ENCODE measurements at places on chromosomes 12 and 14.

DNA sequence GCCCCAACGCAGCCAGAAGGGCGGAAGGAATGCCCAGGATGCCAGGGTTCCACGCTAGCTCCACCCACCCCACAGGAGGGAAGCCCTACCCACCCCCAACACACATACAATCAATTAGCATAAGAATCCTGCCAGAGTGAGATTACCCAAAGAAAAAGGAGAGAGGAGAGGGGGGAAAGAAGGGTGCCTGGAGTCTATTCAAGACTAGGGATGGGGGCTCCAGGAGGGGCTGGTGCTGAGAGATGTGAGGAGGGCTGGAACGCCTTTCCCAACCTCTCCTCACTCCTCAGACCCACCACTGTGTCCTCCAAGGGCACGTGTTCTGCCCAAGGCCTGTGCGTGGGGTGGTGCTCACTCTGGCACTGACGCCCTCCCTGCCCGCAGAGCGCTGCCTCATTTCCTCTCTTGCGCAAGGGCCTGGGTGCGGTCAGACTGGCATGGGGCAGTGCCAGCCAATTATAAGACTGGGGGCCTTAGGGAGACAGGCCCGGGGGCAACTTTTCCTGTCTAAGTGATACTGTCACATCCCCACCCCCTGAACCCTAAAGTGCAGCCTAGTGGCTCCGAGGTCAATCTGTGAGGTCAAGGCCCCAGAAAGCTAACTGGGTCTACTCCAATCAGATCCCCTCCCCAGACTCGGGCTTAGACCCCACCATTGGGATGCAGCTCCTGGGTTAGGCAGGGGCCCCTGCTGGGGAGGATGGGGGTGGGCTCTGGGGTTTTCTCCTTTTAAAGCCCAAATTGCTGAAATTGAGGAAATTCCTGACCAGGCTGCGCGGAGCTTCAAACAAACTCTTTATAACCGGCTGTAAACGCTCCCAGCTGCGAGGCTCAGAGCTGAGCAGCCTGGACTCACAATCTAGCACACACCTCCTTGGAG, 10.2 kb upstream of the ITGB7 start:
- no peak for DNase-seq

- no peak for DNase-seq
These were observed 175.7 kb upstream of the GSC start for GRCh38 chr14:94945615-94946014.

DNA sequence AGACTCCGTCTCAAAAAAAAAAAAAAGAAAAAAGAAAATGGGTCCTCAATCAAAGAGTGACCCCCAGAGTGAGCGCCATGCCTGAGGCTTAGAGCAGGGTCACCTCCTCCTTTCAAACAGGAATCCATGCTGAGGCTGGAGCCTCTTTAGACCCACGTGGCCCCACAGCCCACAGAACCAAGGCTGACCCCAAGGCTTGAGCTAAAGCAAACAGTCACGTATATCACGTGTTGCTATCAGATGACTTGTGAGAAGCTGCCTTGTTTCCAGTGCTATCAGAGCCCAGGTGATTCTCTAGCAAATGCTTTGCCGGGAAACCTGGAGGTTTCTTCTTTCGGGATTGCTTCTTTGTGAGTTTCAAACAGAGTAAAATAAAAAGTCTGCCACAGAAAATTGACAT, 31.7 kb upstream of the DYNC1H1 start:
- DNase-seq, result no peak

- DNase-seq, result peak; percentile 82
These were observed 190.2 kb downstream of the FSCB start for GRCh38 chr14:44316647-44317440.

DNA sequence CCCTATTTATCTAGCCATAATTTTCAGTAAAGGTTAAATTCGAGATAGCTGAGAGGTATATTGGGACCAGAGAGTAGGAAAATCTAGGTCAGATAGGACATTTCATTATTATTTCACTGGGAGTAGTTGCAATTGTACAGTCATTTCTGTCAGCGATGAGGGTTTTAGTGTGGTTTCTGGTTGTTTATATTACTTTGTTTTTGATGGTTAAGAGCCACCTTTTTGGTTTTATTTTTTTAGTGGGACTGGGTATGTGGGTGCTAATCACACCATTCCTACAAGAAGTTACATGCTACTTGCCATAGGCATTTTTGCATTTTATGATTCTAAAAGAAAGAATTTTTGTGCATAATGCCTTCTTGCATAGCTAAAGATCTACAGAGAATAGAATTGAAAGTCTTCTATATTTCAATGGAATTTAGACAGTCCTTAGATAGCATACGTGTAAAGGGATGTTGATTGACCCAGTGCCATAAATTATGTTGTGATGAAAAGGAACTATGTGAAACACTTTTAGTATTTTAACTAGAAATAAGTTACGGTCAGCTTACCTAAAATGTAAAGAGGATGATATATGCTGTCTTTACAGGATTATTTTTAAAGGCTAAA, 85.2 kb downstream of the KTN1 start:
- DNase-seq, result no peak

DNA sequence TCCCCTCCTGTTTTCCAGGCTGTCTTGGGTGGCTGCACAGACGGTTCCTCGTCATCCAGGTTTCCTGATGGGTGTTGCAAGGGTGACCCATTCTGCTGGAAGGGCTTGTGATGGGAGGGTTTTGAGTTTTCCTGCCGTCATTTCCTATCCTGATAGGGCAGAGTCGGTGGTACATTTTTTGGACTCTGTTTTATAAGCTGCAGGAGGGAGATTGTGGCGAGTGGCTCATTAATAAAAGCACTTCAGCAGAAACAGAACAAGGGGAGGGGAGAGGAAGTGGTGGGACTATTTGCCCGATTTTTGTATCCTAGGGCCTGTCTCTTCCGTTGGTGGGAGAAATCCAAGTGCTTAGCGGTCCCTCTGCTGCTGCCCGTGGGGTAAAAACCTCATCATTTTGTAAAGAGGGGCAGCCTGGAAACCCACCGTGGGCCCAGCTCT, 40.0 kb downstream of the TSPAN9 start:
- DNase-seq, result no peak

DNA sequence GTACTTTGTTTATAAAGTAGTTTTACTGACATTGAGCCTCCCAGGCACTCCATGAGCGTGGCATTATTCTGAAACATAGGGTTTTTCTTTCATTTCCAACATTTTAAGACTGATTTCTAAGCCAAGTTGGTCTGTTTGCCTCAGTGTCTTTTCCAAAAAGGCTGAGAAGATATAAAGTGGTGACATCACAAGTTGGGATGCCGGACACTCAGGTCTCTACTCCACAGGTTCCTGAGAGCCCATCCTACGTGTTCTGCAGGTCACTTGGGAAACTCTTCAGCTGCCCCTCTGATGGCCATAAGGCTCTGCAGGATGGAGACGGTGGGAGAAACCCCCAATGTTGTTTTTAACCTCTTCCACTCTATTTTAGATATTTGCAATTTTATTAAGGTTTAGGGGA, 6.0 kb downstream of the RFX4 start:
- DNase-seq, result no peak
